Stimulated activated memory B cell treated with anti-CD40 and anti-IgM and Interleukin-4, amounts not matched to agents 10 μg/mL and 1 μg/mL and 100 μg/mL, for 72 hours (primary cell): ENCODE measurements at places on chromosomes 1 and 21.

DNA sequence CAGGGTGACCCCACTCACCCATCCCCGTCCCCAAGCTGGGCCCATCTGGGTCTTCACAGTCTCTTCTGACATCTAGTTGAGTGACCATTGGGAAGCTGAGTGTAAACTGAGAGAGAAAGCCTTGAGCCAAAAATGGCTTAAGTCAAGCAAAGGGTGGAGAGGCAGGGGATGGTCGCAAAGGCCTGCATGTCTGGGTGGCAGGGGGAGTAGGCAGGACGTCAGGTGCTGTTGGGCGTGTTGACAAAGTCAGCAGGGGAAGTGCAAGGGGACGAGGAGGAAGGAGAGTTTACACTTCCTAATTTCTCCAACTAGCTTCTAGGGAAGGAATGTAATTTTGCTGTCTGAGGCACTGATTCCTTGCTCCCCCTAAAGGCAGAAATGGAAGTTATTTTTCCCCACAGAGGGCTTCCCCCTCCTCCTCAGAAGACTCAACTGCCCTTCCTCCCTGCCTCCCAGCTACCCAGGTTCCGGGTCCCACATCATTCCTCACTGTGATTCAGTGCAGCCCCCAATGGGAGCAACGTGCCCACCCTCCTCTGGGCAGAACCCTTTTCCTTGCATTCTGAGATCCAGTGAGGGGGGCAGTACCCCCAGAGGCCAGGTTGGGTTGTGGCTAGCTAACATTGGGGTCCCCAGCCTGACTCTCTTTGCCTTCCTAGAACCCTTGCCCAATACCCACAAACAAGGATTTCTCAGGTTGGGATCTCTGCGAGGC lies 1.2 kb upstream of the ADORA1 start:
- no peaks in the 10 kb centered on the region for H3K36me3 ChIP-seq
- peaks cover 84% of the 10 kb centered on the region for H3K27me3 ChIP-seq
- H3K4me1 ChIP-seq, result peaks cover 17% of the 10 kb centered on the region
- no peak for ATAC-seq
- H3K4me3 ChIP-seq, result no peak overlapping the region

- no peaks in the 10 kb centered on the region for H3K36me3 ChIP-seq
- no peak overlapping the region for H3K27ac ChIP-seq
- no peaks in the 10 kb centered on the region for H3K27me3 ChIP-seq
- H3K4me3 ChIP-seq, result no peak overlapping the region
- H3K4me1 ChIP-seq, result no peaks in the 10 kb centered on the region
Measured at GRCh38 chr1:234559152-234559901, 50.7 kb downstream of the IRF2BP2 start.

- peak overlapping the region; percentile 10 for H3K27ac ChIP-seq
- H3K4me1 ChIP-seq, result peaks cover 70% of the 10 kb centered on the region
- peaks cover 56% of the 10 kb centered on the region for H3K36me3 ChIP-seq
- no peak overlapping the region for H3K4me3 ChIP-seq
- no peak for ATAC-seq
Measured at GRCh38 chr21:34113842-34114241, 40.5 kb downstream of the MRPS6 start.

- ATAC-seq, result no peak
- H3K36me3 ChIP-seq, result peaks cover 55% of the 10 kb centered on the region
- no peak overlapping the region for H3K27ac ChIP-seq
- H3K4me1 ChIP-seq, result peaks cover 36% of the 10 kb centered on the region
Measured at GRCh38 chr1:39528082-39528481, 36.6 kb downstream of the BMP8A start.

DNA sequence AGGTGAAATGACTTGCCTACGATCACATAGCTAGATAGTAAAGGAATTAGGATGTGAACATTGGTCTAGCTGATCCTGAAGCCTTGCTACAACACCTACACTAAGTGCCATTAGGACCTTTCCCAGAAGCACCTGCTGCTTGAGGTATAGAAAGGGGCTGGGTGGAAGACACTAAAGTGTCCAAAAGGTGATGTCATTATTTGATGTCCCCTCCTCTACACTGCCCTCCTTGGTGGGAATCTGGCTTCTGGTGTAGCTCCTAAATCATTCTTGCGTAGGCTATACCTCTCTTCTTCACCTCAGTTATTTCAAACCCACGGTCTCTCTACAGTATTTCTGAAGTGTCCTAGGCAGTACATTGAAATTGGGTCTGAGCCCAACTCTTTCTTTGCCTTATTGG lies 132.5 kb upstream of the FGGY start:
- no peak for ATAC-seq
- H3K27ac ChIP-seq, result no peak overlapping the region
- no peaks in the 10 kb centered on the region for H3K4me1 ChIP-seq
- H3K36me3 ChIP-seq, result no peaks in the 10 kb centered on the region

DNA sequence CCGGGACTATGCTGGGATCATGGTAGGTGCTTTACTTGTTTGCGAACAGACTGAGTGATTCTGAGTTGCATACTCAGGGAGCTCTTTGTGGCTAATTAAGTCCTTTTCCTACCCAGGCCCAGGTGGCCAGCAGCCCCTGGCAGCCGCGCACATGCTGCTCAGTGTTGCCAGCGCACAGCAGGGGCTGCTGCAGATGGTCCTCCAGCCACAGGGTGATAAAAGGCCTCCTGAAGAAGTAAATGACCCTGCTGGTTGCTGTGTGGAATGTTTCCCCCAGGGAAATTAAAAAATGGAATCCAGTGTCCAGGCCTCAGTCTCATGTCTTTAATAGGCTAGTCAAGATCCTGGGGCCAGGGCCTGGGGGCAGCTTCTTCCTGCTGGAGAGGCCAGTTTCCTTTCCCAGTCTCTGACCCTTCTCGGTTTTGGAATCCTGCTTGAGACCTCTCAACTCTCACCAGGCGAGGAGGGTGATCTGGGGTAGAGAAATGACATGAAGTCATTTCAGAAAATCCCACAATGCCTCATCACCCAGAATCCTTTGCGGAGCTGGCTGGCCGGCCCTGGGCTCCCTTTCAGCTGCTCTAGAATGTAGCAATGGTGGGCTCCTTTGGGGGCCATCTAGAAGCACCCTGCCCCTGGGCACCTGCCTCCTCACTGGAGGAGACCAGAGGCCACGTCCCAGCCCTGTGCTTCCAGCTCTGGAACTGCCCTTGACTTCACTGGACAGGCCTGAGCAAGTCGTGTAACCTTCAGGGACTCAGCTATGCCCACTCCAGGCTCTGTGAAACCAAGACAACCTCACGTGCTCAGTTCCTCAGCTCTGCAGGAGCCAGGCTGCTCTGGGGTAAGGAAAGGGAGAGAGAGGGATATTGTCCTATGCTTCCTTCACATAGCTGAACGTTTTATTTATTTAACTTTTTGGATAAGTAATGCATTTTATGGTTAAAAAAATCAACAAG lies 131.4 kb downstream of the MRPS6 start:
- peaks cover 35% of the 10 kb centered on the region for H3K4me1 ChIP-seq
- peaks cover 23% of the 10 kb centered on the region for H3K27me3 ChIP-seq
- H3K4me3 ChIP-seq, result no peak overlapping the region
- no peaks in the 10 kb centered on the region for H3K36me3 ChIP-seq

DNA sequence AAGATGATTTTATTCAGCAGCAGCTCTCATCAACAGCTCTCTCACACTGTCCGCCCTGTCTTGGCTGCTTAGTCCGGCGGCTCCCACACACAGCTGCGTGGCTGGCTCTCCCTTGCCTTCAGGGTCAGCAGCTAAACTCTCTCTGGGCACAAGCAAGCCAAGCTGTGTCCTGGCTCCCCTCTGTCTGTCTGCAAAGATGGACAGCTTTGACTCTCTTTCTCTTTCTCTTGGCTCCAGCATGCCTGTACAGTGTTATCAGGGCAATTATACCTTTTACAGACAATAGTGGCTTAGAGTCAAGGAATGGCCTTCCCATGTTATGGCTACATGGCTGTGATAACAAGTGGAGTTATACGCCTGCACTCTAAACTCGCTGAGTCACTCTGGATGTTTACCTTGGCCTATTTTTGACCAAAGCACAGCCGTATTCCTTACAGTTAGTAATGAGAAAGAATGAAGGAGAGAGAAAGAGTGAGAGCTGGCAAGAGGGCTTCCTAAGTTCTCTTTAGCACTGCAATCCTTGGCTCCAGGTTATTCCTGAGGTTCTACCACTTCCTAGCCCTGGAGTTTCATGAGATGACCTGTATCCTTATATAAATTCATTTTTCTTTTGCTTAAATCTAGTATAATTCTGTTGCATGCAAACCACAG lies 59.9 kb upstream of the ZSWIM5 start:
- no peak overlapping the region for H3K4me3 ChIP-seq
- H3K27me3 ChIP-seq, result no peaks in the 10 kb centered on the region
- no peak overlapping the region for H3K27ac ChIP-seq
- ATAC-seq, result no peak

DNA sequence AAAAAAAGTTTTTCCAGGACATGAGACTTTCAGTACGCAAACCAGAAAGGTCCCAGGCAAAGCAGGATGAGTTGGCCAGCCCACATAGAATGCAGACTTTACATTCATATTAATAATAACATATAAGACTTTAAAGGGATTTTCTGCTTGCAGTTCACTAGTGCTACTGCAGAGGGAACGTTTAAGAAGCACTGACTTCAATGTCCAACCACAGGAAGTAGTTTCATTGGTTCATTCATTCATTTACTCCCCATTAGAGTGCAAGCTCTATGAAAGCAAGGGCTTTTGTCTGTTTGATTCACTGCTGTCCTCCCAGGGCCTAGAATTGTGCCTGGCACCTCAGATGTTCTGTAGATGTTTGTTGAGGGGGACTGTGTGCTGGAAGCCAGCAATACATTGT lies 11.8 kb upstream of the SERINC2 start:
- no peak overlapping the region for H3K27ac ChIP-seq
- ATAC-seq, result no peak
- H3K27me3 ChIP-seq, result no peaks in the 10 kb centered on the region

DNA sequence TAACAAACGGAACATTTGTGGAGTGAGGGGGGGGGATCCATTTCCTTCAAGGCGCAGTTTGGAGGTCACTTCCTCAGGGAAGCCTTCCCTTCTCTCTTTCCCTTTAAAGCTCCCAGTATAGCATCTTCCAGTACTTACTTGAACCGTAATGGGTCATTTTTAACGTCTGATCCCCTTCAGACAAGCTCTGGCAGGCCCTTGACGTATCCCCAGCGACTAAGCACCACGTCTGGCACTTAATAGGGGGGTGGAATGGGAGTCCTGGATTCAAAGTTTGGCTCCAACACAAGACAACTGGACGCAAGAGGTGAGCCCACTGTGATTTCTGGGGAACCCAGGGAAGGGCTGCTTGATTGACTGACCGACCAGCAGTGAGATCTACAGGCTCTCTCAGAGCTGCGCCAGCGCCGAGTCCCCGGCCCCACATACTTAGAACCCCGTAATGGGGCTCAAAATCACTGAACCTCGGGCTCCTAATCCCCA lies 441 bp downstream of the YARS1 start:
- peaks cover 55% of the 10 kb centered on the region for H3K4me1 ChIP-seq
- peak overlapping the region; percentile 87 for H3K27ac ChIP-seq
- peak; percentile 18 for ATAC-seq
- peaks cover 17% of the 10 kb centered on the region for H3K36me3 ChIP-seq

- H3K4me1 ChIP-seq, result no peaks in the 10 kb centered on the region
- peaks cover 66% of the 10 kb centered on the region for H3K27me3 ChIP-seq
- no peaks in the 10 kb centered on the region for H3K36me3 ChIP-seq
Measured at GRCh38 chr1:11453742-11454491, 25.0 kb upstream of the DISP3 start.

GRCh38 chr1:48817505-48818114 lies 40.9 kb upstream of the BEND5 start:
- H3K27ac ChIP-seq, result no peak overlapping the region
- H3K4me1 ChIP-seq, result no peaks in the 10 kb centered on the region
- no peaks in the 10 kb centered on the region for H3K27me3 ChIP-seq
- ATAC-seq, result peak; percentile 78
- H3K36me3 ChIP-seq, result no peaks in the 10 kb centered on the region

DNA sequence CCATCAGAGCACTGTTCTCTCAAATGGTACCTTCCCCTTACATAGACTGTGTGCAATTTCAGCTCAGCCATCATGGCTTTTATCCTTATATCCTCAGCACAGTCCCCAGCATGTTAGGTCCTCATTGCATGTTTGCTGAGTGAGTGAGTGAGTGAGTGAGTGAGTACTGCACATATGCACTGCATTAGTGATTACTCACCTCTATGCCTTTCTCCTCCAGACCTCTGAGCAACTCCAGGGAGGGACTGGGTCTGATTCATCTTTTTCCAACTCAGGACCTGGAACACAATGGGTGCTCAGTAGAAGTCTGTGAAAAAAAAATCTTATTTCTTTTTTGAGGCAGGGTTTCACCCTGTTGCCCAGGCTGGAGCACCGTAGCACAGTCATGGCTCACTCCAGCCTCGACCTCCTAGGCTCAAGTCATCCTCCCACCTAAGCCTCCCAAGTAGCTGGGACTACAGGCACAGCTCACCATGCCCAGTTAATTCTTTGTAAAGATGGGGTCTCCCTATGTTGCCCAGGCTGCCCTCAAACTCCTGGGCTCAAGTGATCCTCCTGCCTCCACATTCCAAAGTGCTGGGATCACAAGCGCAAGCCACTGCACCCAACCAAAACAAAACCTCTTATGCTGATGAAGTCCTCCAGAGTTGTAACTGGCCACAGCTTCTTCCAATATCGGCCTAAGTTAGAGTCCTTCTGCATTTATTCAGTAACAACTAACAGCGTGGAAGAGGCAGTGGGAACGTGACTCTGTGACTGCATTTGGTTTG lies 23.7 kb downstream of the RNU5D-1 start:
- H3K4me3 ChIP-seq, result no peak overlapping the region
- H3K27ac ChIP-seq, result peak overlapping the region; percentile 58
- no peaks in the 10 kb centered on the region for H3K27me3 ChIP-seq
- no peak for ATAC-seq

DNA sequence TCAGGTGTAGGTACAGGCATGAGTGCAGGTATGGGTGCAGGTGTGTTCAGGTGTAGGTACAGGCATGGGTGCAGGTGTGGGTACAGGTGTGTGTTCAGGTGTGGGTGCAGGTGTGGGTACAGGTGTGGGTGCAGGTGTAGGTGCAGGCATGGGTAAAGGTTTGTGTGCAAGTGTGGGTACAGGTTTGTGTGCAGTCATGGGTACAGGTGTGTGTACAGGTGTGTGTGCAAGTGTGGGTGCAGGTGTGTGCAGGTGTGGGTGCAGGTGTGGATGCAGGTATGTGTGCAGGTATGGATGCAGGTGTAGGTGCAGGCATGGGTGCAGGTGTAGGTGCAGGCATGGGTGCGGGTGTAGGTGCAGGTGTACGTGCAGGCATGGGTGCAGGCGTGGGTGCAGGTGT lies 79.4 kb upstream of the ACTL8 start:
- H3K36me3 ChIP-seq, result no peaks in the 10 kb centered on the region
- ATAC-seq, result no peak
- no peak overlapping the region for H3K27ac ChIP-seq
- peaks cover 31% of the 10 kb centered on the region for H3K4me1 ChIP-seq

- ATAC-seq, result no peak
- no peak overlapping the region for H3K27ac ChIP-seq
- H3K36me3 ChIP-seq, result no peaks in the 10 kb centered on the region
- H3K27me3 ChIP-seq, result no peaks in the 10 kb centered on the region
Measured at GRCh38 chr1:198893763-198894444, 255.1 kb downstream of the PTPRC start.

GRCh38 chr1:230068621-230068873 lies 1.5 kb downstream of the GALNT2 start:
- ATAC-seq, result no peak
- peak overlapping the region; percentile 76 for H3K27ac ChIP-seq
- H3K27me3 ChIP-seq, result no peaks in the 10 kb centered on the region
- peaks cover 68% of the 10 kb centered on the region for H3K4me1 ChIP-seq
- peak overlapping the region; percentile 96 for H3K4me3 ChIP-seq
- peaks cover 5% of the 10 kb centered on the region for H3K36me3 ChIP-seq
